Nephron progenitor cell (in vitro differentiated cells): ENCODE measurements at places on chromosomes 4 and X.
A peak's percentile ranks its signal among the peaks of the same experiment; 100 is the strongest.

DNA sequence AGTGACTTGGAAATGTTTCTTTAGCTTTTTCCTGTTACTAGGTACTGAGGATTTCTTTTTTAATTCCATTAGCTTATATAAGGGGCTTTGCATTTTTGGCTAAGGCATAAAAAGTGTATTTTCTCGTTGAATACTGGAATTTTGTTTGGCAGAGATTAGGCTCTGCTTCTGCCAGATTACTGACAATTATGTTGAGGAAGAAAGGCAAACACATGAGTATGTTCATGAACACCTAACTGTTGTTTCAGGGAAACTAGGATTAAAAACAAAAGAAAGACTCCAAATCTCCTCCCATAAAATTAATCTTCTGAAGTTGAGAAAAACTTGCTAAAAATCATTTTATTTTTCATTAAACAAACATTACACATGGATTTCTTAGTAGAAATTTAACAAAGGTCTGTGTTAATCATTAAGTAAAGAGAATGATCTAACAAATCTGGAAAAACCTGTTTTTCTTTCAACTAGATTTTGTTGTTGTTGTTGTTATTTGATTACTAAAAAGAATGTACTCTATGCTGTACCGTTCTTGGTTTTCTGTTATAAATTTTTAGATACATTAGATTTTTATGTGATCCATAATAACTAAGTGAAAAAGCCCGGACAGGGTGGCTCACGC is 43.3 kb upstream of the STAG2 start:
- DNase-seq: no peak

DNA sequence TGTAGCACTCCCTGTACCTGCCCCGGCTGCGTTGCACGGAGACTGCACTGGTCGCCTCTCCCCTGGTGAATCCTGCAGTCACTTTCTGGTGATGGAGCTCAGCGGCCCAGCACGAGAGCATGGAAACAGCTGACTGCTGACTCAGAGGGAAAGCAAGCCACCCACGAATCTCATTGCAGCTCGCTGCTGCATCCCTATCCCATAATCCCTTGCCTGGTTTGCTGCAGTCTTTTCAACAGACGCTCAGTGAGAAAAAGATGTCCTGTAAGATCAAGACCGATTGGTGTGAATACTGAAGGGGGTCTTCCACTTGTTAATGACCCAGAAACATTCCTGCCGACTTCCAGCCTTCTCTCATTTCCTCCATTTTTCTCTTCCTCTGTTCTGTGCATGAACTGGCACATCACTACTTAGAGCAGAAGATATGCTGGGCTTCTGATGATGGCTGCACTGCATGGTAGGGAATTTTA is 52.9 kb downstream of the TRIM2 start:
- DNase-seq: peak; percentile 47

- DNase-seq: no peak
Observed at GRCh38 chr4:87213421-87214075, 6.9 kb downstream of the KLHL8 start.

DNA sequence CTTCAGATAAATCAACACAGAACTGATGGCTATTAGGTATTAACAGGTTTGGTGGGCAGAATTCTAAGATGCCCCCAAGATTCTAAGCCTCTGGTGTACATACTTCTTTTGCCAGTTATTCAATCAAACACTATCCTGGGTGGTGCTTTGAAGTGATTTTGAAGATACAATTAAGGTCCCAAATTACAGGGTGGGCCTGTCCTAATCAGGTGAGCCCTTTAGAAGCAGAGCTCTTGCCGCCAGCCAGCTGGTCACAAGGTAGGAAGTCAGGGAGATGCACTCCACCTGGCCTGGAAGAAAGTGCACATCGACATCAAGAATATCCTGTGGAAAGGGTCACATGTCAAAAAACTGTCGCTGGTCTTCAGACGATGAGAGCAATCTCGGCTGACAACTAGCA is 29.5 kb downstream of the ASB9 start:
- no peak for DNase-seq

DNA sequence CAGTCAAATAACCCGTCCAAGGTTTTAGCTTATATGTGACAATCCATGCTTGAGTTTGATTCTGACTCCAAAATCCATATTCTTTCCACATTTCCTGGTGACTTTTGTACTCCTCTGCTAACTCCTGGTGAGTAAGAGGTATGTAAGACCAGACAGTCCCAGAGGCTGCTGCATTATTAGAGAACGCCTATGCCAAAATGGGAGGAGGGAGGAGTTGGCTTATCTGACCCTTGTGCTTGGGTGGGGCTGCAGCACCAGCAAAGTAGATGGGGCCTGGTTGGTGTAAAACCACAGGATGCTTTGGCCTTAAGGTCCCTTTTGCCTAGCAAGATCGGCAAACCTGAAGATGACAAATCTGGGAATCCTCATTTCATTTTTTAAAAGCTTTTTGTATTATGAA is 9.1 kb upstream of the RNF212 start:
- DNase-seq: no peak

GRCh38 chr4:36533944-36534343 is 252.5 kb downstream of the DTHD1 start:
- no peak for DNase-seq

GRCh38 chr4:78560296-78560963 is 8.9 kb downstream of the ANXA3 start:
- DNase-seq: no peak

- no peak for DNase-seq
Observed at GRCh38 chr4:2930135-2930757, 33.0 kb downstream of the NOP14 start.

GRCh38 chr4:123599920-123600810 is 203.6 kb downstream of the SPRY1 start:
- peak; percentile 24 for DNase-seq

- DNase-seq: peak; percentile 34
Observed at GRCh38 chr4:932713-933070, 432 bp downstream of the TMEM175 start.

GRCh38 chr4:87304745-87305432 is 17.8 kb downstream of the HSD17B13 start:
- no peak for DNase-seq

- peak; percentile 97 for DNase-seq
Observed at GRCh38 chr4:9691238-9692065, 90.0 kb upstream of the DRD5 start.
